Fibroblast of lung (primary cell): ENCODE measurements at places on chromosomes 2 and 18.

DNA sequence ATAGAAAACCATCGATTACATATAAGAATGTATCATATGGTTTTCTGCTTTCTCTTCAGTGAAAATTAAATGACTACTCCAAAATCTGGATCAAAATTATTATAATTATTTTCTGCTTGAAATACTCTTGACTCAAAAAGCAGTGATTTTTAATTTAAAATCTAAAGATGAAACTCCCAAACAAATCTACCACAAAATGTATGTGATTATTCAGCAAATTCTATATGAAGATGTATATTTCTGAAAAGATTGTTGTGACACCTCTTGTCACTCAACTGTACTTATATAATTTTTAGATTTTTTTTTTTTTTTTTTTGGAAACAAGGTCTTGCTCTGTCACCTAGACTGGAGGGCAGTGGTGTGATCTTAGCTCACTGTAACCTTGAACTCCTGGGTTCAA, 98.6 kb downstream of the MTCL1 start:
- DNase-seq: no peak

DNA sequence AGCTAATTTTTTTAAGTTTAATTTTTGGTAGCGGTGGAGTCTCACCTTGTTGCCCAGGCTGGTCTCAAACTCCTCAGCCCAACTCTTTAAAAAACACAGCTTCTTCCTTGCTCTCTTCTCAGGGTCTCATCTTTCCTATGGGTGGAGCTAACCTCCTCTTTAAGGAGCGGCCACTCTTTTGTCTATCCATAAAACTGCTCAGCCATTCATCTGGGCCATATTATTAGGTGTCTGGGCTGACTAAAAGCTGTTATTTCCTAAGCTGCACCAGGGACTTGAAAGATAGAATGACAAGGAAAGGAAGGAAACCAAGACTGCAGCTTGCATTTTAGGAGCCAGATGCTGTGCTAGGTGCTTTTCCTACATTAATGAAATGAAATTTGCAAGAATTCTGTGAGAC, 35.8 kb upstream of the THOC1 start:
- no peak for DNase-seq

DNA sequence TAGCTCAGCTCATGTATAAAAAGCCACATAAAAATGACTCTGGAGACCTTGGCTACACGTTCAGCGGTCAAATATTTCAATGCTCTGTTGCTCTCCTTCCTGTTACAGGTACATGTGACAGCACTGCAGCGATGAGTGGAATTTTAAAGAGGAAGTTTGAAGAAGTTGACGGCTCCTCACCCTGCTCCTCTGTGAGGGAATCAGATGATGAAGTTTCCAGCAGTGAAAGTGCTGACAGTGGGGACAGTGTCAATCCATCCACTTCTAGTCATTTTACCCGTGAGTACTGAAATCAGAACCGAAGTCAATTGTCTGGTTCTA, 125.4 kb downstream of the CSRNP3 start:
- DNase-seq: no peak

GRCh38 chr18:10487154-10487553, 32.7 kb downstream of the APCDD1 start:
- DNase-seq: no peak

- DNase-seq: no peak
Measured at GRCh38 chr2:16400127-16400623, 265.5 kb downstream of the CYRIA start.

- no peak for DNase-seq
Measured at GRCh38 chr2:212936572-212936971, 214.8 kb downstream of the IKZF2 start.

DNA sequence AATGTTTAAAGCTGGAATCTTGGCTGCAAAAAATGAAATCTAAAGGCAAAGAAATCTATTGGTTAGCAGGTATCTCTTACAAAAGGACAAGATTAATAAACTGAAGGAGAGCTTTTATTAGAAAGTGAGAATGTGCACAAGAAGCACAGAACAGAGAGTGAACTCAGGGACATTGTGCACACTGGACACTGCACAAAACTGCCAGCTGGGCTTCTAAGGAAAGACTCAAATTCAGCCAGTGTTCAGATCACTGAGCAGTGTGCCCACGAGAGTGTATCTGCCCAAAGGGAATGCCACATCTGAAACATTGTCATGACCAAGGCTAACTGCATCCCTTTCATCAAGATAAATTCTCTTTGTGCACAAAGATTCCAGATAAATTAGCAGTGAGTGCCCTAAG, 129.7 kb upstream of the KCNH7 start:
- no peak for DNase-seq

GRCh38 chr2:112463256-112463655, 18.7 kb upstream of the TTL start:
- DNase-seq: no peak

DNA sequence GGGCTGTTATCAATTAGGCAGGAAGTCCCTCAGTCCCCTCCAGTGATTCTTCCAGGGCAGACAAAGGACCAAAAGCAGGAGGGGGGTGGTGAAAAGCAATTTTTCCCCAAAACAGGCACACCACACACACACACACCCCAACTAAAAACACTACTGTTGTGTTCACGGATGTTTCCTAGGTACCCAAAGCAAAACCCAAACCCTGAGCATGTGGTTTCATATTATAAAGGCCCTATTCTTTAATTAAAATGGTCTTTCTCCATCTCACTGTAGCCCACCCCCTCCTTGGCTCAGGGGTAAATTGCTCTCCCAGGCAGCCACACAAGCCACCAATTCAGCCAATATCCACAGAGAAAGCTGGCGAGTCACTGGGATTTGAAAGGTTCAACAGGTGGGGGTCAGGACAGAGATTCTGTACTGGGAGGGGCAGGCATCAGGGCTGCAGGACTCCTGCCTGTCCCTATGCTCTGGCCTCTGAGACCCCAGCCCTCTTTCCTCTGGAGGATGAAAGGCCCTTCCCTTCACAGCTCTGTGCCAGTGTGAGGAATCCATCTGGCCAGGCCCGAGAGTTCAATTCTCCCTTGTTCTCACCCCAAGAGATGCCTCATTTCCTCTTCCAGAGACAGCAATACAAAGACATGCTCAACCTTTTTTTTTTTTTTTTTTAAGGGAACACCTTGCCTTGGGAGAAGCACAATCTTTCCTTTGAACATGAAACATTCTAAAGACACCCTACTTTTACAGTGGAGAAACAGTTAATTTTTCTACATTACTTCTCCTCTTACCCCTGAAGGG, 43.6 kb downstream of the SPRED2 start:
- no peak for DNase-seq

DNA sequence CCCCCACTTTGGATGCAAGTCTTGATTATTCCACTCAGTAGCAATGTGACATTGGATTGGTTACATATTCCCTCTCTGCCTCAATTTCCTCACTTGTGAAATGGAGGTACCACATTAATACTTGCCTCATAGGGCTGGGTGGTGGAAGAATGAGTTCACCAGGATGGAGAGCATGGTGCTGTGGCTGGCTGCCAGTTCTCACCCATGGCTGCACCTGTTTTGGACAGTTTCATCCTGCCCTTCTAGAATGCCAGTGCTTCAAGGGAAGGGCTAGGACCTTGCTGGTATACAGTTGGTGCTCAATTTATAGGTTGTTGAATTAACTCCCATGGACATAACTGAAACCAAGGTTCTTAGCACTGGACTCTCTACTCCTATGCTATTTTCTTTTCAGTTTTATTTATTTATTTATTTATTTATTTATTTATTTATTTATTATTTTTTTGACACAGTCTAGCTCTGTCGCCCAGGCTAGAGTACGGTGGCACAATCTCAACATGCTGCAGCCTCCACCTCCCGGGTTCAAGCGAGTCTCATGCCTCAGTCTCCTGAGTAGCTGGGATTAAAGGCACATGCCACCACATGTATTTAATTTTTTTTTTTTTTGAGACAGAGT, 5.3 kb upstream of the SH3RF3 start:
- DNase-seq: no peak

DNA sequence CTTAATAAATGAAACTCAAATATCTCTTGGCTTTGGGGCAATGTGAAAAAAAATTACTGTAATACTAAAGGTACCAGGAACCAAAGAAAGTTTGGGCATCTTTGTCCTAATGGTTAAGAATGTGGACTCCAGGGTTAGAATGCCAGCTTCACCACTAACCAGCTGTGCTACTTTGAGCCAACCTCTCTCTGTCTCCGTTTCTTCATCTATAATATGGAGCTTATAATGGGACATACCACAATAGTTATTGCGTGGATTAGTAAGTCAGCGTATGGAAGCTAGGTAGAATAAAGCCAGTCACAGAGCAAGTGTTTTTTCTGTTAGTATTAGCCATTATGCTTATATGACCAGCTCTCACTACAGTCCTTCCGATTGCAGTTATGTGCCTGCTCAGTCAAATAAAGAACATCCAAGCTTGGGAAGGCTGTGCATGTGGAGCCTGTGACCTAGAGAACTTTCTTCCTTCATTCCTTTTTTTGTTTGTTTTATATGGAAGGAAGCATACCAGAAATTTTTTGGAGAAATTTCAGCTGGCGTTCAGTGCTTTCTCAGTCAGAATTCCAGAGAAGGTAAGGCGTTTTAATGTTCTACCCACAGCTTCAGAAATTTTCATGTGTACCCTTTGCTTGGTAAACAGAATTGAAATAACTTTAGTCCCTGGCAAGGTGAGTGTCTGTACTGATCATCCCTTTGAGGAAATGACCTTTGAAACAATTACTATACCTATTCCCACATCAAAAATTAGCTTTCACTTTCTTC, 114.0 kb upstream of the RND3 start:
- DNase-seq: peak; percentile 86

DNA sequence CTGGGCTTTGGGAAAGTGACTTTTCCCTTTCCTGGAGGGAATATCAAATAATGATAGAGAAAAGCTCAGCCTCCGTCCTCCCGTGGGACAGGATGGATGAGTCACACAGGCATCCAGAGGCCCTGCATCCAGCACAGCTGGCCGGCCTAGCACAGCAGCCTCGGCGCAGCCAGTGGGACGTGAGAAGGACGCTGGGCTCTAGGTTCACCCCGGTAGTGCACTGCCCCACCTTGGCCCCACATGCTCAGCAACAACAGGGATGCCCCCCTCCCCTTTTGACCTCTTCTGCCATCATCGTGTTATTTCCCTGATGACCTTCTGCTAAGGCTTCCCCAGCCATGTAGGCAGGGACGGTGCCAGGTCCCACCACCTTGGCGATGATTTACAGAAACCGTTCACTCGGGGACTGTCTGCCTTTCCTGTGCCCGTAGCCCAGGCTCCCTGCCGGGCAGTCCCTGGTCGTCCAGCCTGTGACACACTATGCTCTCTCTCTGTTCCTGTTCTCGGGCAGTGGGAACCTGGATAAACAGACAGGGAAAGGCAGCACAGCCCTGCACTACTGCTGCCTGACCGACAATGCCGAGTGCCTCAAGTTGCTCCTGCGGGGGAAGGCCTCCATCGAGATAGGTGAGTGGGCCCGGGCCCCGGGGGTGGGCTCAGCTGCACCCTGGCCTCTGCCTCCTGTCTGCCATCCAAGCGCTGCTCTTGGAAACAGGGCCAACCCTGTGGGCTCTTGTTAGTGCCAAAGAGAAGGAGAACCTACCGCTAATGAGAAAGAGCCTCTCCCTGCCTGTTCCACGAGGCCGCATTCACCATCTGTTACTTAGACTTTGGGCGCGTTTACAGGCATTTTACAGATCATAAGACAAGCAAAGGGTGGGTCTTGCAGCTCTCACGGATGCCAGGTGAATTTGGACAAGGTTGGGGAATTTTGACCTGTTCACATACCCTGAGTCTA, 44.6 kb downstream of the ITGB1BP1 start:
- DNase-seq: peak; percentile 85

- DNase-seq: no peak
Measured at GRCh38 chr2:223055836-223056235, 3.8 kb downstream of the KCNE4 start.

- no peak for DNase-seq
Measured at GRCh38 chr2:85458601-85459563, 40.4 kb downstream of the SH2D6 start.

- peak; percentile 71 for DNase-seq
Measured at GRCh38 chr2:185738679-185739472, at the start of gene FSIP2. TSS of gene FSIP2 (plus strand) at chr2:185738804. CDS start at chr2:185738895, 91 bp downstream.

- DNase-seq: peak; percentile 75
Measured at GRCh38 chr2:74583504-74583903, 29.0 kb downstream of the DOK1 start.

GRCh38 chr2:21055451-21055850, 11.6 kb upstream of the APOB start:
- DNase-seq: no peak

DNA sequence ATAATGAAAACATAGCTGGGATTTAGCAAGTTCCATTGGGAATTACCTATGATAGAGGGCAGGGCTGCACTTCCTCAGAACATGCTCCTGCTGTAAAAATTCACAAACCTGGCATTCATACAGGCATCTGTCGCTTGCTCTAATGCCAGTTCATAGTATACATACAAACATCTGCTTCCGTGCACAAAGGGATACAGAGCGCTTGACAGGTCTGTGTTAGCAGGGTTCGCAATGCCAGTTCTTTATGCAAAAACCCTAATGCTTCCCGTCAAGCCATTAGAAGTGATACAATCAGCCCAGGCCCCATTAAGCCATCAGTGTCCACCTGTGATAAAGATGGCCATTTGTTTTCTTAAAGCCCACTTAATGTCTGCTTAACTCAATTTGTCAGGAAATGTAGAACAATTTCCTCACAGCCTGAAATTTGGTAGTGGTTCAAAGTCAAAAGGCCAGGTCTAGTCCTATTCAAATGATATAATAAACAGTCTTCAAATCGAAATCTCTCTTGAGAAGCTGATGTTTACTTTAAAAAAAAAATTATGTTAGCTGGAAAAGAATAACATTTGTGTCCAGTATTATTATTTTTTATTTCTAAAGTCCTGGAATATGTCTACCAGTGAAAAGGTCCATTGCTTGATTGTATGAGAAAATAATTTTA, 556.3 kb downstream of the ARHGAP15 start:
- DNase-seq: no peak

DNA sequence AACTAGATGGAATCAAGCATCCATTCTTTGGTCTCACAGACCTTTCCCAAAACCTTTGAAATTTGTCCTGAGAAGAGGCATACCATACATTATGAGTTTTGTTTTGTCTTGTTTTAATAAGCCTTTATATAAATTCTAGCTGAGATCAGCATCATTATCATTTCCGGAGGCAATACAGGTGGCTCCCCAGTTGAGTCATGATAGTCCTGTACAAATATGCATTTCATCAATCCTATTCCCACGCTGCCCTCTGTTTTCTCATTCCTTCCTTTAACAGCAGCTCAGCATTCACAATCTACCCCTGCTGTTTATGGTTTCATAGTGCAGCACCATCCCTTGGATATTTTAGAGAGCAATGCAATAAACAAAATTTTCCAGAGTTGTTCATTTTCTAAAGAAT, 216.7 kb downstream of the TXNL1 start:
- DNase-seq: no peak

DNA sequence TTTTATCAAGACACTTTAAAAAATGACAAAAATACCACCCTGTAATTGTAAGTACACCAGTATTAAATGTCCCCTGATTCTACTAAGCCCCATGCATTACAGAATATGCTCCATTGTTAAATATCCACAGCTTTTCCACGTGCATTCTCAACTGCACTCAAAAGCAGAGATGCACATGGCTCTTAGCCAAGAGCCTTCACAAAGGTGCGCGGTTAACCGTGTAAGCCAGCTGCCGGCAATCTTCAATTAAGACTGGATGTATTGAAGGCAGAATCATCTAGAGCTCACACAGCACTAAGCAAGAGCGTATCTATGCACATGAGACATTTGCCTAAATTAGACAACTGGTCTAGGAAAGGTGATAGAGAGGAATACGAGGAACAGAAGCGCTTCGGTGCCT, 278.3 kb downstream of the NAPG start:
- DNase-seq: no peak

- DNase-seq: no peak
Measured at GRCh38 chr2:44616667-44617155, 255.0 kb downstream of the CAMKMT start.
